ENCODE measurements at places on chromosomes 11 and 22.

DNA sequence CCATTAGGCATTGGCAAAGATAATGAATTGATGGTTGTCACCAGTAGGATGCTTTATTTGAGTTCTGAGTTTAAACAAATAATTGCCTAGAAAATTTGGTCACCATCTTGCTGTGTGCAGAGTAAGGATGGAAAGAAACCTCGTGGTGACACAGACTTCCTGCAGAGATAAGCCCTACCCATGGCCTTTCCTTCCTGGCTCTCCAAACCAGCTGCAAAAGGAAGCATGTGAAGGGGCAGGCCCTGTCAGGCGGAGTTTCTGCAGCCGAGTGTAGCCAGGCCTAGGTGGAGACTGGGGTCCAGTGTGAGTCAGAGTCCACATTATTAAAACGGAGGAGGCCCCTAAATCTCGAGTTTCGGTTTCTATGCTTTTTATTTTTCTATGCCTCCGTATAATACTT, 83.1 kb upstream of the ADSL start:
- no peak for DNase-seq

DNA sequence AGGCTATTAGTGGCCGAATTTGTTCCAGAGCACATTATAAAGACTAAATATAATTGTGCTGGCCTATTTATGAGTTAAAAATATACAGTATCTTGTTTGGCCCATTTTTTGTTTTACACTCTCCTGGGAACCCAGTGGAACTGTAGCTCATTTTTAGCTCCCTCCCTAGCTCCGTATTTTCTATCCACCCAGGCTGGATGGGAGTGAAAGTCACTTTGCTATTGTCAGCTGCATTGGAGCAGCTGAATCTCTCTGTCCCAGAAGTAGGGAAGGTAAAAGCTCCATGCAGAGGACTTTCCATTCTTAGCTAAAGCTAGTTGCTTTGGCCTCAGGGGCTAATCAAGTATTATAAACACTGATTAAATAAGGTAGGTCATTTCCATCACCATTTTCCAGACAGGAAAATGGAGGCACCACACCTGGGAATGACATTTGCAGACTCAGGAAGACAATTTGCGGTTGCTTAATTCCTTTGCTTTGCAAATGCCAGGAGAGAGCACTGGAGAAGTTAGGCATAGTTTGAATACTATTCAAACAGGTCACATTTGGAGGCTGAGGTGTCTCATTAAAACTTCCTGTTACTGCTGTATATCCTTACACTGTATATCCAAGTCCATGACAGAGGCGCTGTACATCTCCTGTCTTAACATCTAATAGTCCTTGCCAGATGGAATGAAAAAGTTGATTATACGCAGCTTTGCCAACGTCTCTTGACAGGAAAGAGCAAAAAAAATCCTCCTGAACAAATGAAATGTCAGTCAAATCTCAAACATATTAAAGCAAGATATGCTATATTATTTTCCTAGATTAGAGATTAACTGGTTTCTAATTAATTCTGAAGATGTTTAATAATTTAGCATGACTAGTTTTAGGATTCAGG, 338.1 kb upstream of the KIRREL3 start:
- no peak for DNase-seq

DNA sequence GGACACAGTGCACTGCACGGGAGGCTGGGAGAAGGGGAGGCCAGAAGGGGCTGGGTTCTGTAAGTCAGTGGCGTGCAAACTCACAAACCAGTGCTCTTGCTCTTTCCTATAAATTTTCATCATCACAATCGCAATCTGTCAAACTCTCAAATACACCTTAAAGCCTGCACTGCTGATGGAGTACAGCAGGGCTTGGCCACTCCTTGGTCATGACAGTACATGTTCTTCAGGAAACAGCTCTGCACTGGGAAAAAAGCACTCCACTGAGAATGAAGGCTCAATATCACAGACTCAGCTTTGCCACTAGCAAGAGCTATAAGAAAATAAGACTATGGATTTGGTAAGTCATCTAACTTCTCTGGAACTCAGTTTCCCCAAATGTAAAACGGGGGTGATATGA, 111.0 kb downstream of the RBFOX2 start:
- no peak for DNase-seq

DNA sequence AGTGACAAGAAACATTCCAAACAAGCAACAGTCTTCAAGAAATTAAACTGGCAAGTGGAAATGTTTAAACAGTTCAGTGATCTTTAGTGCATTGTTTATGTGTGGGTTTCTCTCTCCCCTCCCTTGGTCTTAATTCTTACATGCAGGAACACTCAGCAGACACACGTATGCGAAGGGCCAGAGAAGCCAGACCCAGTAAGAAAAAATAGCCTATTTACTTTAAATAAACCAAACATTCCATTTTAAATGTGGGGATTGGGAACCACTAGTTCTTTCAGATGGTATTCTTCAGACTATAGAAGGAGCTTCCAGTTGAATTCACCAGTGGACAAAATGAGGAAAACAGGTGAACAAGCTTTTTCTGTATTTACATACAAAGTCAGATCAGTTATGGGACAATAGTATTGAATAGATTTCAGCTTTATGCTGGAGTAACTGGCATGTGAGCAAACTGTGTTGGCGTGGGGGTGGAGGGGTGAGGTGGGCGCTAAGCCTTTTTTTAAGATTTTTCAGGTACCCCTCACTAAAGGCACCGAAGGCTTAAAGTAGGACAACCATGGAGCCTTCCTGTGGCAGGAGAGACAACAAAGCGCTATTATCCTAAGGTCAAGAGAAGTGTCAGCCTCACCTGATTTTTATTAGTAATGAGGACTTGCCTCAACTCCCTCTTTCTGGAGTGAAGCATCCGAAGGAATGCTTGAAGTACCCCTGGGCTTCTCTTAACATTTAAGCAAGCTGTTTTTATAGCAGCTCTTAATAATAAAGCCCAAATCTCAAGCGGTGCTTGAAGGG, 6.0 kb downstream of the MALAT1 start:
- no peak for DNase-seq

DNA sequence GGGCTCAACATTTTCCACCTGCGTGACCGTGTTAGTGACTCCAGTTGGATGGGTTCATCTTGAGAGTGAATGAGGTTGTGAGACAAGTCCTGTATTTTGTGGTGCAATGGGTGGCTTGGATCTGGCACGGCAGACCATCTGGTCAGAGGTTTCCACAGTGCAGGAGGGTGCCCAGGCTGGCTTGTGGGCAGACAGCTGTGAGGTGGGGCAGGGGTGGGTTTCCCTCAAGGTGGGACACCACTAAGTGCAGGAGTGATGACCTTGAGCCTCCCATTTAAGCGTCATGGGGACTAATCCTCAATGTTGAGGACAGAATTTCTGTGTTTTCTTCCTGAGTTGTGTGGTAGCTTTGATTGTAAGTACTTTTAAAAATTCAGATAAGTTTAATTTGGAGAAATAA, 220.6 kb downstream of the TBC1D22A start:
- no peak for DNase-seq

DNA sequence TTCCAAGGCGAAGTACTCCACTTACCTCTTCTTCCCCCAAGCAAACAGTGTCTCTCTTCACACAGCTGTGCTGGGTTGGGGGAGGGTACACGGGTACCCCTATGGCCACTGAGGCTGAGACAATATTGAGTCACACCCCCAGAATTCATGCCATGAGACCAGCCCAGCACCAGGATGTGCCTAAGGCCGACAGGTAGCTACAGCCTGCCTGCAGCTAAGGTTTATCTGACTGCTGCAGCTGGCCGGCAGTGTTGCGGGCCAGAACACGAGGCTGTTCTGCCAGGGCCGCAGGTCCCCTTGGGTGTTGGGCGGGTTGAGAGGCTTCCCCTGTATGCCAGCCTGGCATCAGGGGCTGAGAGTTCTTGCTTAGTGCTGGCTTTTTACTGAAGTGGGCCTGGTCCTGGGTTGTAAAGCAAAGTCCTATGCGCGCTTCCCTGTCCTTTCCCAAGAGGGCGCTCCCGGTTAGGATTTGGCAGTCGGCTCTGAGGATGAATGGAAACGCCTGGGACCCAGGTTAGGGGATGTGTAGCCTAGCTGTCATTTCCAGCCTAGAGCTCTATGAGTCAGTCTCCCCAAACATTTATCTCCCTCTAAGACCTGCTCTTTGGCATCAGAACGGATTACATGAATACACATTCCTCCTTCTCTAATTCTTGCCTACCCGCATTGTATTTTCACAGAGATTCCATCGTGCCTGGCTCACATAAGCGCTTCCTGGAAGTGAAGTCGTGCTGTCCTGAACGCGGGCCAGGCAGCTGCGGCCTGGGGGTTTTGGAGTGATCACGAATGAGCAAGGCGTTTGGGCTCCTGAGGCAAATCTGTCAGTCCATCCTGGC, 7.1 kb downstream of the USP18 start:
- DNase-seq, result peak; percentile 92

- peak; percentile 34 for DNase-seq
Measured at GRCh38 chr11:803770-804598, 1.0 kb downstream of the PIDD1 start.

- no peak for DNase-seq
Measured at GRCh38 chr11:7495882-7496551, 10.7 kb downstream of the OLFML1 start.

DNA sequence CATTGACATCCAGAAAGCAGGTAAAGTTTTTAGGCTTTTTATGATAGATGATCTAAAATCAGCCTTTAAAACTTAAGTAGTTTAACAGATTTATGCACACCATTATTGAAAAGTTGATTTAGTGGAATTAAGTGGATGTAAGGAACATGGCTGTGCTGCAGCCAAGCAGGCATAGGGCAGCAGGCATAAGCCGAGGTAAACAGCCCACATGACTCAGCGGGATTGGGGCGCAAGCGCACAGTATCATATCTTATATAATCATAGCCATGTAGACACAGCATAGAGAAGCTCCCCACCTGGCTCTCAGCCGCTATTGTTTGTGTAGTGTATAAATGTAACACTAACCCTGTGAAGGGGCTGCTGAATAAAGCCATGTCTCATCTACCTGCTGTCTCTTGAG, 157.5 kb downstream of the WNT11 start:
- no peak for DNase-seq

DNA sequence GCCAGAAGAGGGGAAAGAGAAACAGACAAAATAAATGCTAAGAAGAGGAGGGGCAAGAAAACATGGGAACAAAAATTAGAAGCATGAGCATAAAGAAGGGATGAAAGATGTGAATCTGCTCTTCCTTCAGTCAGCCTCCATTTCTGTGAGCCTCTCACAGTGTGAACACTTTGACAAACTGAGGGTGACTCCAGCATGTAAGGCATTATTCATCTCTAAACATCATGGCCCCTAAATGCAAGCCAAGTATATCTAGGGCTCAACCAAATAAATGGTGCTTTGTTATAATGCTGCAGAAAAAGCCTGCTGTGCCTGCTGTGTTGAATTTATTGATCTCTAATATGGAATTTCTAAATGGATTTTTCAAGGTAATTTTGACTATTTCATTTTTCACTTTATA, 281.3 kb downstream of the TTC28 start:
- no peak for DNase-seq

- no peak for DNase-seq
Measured at GRCh38 chr11:128713595-128713994, 19.7 kb downstream of the FLI1 start.

DNA sequence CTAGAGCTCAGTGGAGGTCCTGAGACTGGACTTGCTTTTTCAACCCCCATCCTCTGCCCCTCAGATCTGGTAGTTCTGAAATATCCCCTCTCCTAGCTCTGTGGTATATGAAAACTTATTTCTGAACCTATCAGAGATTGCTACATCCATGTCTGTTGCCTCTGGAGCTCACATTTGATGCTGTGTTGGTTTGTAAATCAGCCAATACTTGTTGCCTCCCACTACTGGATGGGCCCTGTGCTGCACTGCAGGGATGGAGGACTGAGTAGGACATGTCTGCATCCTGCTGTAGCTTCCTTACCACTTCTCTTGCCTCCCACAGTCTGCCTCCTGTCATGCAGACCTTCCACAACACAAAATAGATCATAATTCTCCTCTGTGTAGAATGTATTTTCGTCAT, 5.2 kb downstream of the OLFML1 start:
- DNase-seq, result peak; percentile 66

GRCh38 chr11:123180166-123180565, 14.9 kb downstream of the CLMP start:
- no peak for DNase-seq

DNA sequence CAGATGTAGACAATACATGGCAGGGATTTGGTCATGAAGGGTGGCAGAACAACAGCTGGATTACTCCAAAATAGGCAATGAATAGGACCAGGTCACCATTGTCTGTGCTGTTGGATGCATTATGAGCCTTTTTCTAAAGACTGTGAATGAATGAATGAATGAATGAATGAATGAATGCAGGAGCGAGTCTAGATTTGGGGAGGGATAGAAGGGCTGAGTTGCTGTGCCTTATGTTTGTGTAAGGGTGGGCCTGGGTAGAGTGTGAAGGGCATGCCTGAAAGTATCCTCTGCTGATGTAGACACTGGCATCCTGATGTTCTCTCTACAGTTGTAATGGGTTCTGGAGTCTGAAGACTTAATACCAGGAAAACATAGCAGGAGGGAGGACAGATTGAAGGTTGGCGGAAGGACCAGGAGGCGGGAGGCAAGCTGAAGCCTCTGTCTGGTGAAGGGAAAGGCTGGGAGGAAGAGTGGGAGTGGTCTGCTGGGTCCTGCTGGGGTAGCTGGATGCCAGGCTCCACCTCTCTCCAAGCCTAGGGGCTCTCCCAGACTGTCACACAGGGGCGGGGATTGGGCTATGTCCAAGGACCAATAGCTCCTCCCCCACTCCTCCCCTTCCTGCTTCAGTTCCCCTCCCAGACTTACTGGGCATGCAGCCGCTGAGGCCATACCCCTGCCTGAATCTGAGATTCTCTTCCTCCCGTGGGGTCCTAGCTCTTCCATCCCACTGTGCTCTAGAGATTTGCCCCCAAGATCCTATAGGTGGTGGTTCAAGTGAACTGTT, 4.8 kb downstream of the TRIM3 start:
- peak; percentile 83 for DNase-seq
